Astrocyte (in vitro differentiated cells and primary cell): ENCODE measurements at places on chromosomes 13 and 19.

GRCh38 chr13:111280681-111281585 is 39.5 kb upstream of the TEX29 start:
- peak; percentile 72 for DNase-seq

DNA sequence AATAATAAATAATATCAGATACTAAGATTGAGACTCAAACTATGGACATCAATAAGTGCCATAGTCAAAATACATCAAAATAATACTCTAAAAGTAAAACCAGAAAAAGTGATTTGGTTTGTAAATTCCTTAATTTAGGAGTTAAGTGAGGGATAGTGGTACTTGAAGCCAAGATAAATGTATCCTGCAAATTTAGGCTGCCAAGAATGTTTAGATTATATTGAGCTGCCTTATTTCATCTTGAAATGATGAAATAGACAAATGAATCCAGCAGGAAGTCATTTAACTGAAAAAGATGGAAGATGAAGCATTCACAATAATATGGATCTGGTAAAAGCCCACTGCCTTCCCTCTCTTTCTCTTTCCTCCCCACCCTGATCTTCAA is 112.3 kb downstream of the LRCH1 start:
- DNase-seq = no peak

DNA sequence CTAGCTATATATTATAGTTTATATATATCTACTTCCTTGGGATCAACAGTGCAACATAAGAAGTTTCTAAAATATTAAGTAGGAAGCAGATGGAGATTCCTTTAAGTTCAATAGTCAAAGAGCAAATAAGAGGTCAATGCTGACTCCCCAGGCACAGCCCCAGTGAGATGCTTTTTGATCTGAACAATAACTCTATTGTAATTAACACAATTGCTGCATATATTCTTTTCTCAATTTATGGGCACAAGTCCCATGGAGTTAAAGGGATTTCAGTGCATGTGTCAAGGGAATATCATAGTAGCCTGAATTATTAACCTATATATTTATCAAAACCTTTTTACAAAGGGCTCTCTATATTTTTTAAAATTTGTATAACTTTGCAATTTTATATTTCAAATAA is 180.8 kb downstream of the SPRY2 start:
- DNase-seq = no peak

- peak; percentile 79 for DNase-seq
Measured at GRCh38 chr13:49641801-49642291, 13.5 kb downstream of the ARL11 start.

- DNase-seq = no peak
Measured at GRCh38 chr13:76329004-76329403, 557.2 kb downstream of the KCTD12 start.

DNA sequence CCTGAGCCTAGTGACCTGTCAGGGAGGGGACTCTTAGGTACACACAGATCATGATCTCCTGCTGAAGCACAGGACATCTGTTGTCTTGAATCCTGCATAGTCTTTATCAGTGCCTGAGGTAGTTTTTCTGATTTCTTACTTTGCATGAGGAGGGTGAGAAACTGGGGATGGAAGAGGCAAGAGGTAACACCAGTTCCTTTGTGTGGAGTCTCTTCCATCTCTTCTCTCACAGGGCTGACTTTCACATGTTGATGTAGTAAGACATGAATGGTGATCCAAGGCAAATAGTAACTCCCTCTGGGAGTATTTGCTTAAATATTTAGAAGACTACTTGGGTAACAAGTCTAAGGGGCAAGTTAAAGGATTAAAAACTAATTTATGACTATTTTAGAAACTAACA is 9.5 kb downstream of the NBEA start:
- no peak for DNase-seq

GRCh38 chr19:48362716-48363499 is 832 bp downstream of the TMEM143 start:
- peak; percentile 89 for DNase-seq

GRCh38 chr19:32342695-32343094 is 2.7 kb upstream of the ZNF507 start:
- no peak for DNase-seq

DNA sequence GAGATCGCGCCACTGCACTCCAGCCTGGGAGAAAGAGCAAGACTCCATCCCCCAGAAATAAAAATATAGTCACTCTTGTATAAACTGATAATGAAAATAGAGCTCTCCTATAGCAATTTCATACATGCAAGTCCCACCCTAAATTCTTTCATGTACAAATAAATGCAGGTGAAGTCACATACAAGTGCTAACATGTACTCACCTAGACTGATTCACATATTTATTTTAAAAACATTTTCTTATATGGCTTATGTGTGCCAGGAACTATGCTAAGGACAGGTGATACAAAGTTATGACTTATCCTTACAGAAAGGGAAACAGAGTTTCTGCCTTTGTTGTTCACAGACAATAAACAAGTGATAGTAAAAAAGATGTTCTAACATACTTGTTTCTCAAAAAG is 32.0 kb downstream of the USP12 start:
- no peak for DNase-seq

DNA sequence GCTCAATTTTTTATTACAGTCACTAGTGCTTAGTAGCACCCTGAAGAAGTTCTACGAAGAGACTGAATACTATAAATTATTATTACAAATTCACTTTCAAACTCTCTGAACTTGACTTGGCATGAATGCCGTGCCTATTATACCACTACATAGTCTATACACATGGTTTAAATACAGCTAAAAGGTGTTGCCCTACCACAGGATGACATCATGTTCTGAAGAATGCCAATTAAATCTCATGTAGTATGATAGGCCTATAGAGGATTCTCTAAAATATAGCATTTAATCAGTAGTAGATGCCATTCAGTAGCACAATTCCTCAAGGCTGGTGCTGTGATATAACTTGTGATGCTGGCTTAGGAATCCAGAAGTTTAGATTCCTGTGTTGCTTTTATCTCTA is 16.7 kb upstream of the POSTN start:
- peak; percentile 25 for DNase-seq

DNA sequence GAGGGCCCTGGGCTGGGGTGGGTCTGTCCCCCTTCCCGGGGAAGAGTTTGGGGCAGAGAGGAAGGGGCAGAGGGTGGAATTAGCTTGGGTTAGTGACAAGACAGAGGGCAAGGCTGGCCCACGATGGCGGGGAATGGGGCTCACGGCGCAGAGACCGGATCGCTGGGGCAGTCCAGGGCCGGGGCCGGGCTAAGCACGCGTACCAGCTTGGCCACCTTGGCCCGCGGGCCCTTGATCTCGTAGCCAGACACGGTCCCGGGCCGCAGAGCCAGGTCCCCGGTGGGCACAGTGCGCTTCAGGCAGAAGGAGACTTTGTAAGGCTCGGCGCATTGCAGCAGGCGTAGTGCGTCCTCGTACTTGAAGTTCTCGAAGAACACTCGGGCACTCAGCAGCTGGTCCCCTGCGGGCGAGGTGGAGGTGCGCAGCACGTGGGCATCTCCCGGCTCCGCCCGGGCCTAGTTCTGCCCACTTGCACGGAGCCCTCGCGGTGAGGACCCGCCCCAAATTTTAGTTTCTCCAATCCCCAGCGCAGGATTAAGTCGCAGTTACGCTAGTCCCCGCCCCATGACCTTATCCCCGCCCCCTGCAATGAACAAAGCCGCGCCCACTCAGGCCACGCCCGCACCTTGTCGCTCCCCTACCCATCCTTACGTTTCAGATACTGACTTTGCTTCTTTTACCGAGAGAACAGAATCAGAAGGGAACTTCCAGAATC is 8.6 kb upstream of the HIPK4 start:
- DNase-seq = peak; percentile 28

DNA sequence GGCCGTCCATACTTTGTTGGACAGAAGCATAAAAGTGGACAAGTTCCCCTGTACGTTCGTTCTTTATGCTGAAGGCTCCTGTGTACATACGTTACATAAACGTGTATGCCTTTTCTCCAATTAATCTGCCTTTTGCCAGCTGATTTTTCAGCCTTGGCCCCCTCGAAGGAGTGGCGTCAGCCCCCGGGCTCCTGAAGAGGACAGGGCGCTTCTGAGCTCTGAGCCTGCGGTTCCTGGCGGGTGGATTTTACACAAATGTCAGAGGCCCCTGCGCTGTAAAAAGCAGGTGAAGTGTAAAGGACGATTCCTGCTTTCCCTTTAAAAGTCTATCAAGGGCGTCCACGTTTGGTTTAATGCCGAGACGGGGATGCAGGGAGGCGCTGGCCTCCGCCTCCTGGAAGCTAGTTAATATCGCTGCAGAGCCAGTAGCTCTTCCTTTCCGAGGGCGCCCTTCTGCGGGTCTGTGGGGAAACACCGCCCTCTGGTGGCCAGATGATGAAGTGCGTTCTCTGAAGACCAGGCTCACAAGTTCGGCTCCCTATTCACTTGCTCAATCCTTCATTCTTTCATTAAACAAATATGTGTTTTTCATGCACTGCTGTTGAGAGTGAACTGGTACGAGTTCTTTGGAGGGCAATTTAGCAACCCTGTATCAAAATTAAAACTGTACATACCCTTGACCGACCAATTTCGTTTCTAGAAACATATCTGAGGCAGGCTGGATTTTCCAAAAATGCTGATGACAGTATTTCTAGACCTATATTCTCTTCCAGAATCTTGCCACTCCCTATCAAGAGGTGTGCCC is 62.0 kb downstream of the GPR12 start:
- DNase-seq = peak; percentile 46

DNA sequence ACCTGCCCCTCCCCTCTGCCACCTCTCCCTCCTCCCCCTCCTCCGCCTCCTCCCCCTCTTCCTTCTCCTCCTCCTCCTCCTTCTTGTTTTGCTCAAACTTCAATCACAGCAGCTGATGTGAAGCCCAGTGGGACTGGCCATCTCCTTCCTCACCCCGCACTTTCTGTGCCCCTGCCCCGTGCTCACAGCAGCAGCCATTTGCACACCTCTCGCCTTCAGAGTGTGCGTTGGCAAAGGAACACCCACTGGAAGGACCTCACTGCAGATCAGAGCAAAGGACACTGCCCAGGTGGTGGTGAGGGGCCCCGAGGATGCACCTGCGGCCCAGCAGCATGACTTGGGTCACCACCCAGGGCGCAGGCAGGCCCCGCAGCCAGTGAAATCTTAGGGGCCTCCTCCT is 98.8 kb downstream of the SOX1 start:
- no peak for DNase-seq

GRCh38 chr19:5585461-5586299 is 17.9 kb upstream of the TINCR start:
- no peak for DNase-seq

DNA sequence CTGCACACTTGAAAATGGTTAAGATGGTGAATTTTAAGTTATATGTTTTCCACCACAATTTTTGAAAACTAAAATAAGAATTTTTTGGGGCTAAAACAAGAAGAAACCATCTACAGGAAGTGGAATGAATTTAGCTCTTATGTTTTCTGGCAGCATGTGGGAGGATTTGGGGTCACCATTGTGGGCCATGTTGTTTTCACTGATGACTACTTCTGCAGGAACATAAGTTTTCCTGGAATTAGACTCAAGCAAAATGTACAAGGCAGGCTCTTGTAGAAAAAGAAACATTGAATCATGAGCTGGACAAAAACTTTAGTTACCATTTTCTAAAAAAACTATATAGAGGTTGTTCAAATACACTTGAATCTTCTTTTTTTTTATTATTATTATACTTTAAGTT is 125.3 kb upstream of the C1QTNF9B start:
- peak; percentile 22 for DNase-seq

- peak; percentile 96 for DNase-seq
Measured at GRCh38 chr19:5434970-5435641, 20.1 kb upstream of the ZNRF4 start.

DNA sequence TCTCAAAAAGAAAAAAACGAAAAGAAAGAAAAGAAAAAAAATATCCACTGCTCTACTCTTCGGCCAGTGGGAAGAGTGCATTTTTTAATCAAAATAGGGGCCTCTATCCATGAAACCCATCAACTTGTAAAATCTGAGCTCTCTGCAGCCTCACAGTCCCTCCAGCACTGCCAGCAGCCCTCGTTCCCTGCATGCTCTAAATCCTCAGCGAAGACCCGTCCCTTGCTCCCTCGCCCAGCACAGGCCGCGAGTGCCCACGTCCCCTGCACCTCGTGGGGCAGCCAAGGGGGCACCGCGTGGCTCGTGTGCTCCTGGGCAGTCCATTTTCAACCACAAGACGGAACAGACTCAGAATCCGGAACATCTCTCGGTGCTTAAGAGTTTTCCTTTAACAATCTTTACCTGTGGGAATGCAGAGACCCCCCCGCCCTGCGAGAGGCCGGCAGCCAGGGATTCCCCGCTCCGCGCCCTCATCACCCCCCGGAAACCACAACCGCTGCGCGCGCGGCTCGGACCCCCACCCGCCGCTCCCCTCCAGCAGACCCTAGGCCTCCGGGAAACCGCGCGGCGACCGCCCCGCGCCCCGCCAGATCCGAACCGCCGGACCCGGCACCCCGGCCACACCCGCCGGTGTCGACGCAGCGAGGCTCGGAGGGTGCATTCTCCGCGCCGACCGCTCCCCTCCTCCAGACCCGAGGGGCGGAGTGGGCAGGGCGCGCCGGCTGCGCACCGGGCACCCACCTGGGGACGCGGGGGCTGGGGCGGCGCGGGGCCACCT is 638 bp downstream of the ANKRD27 start:
- DNase-seq = no peak
